Progenitor cell of endocrine pancreas (in vitro differentiated cells): ENCODE measurements at places on chromosomes 3 and 15. TPM values are rescaled to one million over a fixed set of nuclear protein-coding genes. Genes with fewer than 3 reads are reported as not detected.

Gene KLHL24
- total RNA-seq: 72.8 and 79.6 TPM in 2 replicates

DNA sequence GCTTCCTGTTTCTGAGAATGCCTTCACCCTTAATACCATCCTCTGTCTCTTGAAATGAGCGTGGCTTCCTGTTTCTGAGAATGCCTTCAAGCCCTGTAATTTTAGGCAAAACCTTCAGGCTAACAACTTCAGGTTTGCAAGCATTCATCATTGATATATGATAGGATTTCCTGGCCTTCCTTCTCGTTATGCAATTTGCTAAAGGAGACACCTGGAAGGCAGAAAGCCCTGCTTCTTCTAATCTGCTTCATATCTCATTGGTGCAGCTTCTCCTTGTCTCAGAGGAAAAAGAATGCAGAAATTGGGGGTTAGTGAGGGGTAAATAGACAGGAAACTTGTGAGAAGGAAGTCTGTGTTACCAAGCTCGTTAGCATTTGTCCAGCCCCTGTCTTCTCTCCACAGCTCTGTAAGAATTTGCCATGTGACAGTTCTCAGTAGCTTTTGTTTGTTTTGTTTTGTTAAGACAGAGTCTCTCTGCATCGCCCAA is 7.3 kb downstream of the ARL6IP5 start:
- no peak for DNase-seq

GRCh38 chr15:32108661-32109060 is 78.3 kb downstream of the CHRNA7 start:
- DNase-seq: no peak

DNA sequence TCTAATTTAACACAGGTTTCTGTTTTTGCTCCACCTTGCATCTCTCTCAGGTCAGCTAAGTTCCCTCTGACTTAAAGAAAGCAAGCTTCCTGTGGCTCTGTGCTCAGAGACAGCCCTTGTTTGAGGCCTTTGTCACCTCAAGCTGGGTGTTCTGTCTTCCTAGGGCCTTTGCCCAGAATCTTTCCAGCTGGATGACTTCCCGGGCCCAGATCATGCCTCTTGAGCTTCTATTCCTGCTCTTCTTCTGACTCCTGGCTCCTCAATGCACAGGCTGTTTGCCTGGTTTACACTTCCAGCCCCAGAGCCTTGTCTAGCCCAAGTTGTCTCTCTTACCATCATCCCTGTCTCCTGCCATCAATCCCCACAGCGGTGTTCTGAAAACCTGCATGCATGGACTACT is 300.6 kb downstream of the VPS13C start:
- DNase-seq: no peak

DNA sequence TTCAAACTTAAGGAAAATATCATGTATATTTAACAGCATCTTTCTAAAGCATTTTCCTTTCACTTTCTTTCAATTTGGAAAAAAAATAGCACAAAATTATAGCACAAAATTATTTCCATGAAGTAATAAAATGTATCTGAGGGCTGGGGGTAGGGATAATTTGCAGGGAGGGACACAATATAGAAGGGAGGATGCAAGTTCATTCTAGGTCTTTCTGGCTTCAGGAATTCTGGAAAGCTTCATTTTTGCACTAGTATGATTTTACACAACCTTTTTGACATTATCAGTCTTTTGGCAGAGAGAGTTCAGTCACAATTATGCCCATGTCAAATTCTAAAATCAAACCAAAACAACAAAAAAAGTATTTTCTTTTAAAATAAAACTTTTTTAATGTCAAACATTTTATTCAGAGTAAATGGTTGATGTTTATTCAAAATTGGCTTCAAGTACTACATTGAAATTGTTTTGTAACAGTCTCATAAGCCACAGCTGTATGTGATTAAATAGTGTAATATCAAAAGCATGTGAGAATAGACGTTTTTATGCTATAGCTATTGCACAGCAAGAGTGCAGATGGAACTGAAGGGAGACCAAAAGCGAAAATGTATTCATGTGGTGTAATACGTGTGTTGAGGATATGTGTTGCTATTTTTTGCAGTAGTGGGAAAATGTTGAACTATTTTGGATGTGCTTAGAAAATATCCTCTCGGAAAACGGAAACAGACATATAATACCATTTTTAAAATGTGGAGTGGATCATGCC is 5.8 kb downstream of the RBMS3 start:
- no peak for DNase-seq
